ENCODE measurements at places on chromosomes 2 and 18.

DNA sequence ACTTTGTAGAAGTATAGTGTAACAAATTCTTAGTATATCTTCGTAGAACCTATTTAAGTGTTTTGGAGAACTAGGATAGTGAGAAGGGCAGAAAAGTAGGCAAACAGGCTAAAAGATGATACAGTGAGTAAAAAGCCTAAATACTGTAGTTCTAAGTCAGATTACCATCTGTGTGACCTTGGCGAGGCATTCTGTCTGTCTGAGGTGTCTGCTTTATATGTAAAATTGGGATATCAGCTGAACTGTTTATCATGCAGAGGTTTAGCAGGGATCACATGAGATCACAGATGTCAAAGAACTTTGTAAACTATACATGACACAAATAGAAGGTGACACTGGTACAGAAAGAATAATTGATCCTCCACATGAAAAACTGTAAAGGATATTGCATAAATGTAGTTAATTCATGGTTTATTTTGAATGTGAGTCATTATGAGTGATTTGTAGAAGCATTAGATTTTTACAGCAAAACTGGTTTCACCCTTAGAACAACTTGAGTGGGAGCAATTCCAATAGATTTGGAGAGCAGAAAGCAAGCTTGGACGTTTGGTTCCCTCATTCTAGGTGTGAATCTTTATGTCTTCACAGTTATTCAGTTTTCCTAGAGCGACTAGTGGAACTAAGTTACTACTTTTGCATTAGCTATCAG is 41.9 kb downstream of the TAF1B start:
- DNase-seq: no peak

- DNase-seq: no peak
These were observed 4.1 kb downstream of the BCL11A start for GRCh38 chr2:60549238-60549927.

GRCh38 chr2:11411768-11412448 is 54.1 kb downstream of the E2F6 start:
- DNase-seq: no peak

- DNase-seq: no peak
These were observed 113.5 kb upstream of the FZD5 start for GRCh38 chr2:207883002-207883780.

DNA sequence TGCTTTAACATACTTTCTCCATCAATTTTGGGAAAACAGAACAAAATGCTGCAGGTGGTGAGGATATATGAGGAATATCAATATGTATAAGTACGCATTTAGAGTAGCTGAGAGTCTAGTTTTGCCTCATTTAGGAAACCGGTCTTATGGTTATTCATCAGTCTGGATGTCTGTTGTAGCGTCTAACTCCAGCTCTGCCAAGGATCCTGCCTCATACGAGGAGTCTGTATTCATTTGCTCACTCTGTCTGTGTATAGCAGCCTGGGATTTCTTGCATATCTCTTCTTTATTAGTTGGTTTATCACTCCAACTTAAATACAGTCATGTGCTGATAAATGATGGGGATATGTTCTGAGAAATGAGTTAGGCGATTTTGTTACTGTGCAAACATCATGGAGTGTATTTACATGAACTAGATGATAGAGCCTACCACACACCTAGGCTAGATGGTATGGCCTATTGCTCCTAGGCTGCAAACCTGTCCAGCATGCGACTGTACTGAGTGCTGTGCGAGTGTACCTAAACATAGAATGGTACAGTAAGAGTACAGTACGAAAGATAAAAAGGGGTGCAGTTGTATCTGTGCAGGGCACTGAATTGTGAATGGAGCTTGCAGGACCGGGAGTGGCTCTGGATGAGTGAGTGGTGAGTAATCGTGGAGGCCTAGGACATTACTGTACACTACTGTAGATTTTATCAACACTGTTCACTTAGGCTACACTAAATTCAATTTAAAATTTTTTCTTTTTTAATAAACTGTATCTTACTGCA is 148.1 kb downstream of the ZNF407 start:
- no peak for DNase-seq

GRCh38 chr2:69298261-69298660 is 88.8 kb downstream of the GFPT1 start:
- no peak for DNase-seq

GRCh38 chr2:121888189-121888557 is 132.7 kb downstream of the TSN start:
- no peak for DNase-seq

DNA sequence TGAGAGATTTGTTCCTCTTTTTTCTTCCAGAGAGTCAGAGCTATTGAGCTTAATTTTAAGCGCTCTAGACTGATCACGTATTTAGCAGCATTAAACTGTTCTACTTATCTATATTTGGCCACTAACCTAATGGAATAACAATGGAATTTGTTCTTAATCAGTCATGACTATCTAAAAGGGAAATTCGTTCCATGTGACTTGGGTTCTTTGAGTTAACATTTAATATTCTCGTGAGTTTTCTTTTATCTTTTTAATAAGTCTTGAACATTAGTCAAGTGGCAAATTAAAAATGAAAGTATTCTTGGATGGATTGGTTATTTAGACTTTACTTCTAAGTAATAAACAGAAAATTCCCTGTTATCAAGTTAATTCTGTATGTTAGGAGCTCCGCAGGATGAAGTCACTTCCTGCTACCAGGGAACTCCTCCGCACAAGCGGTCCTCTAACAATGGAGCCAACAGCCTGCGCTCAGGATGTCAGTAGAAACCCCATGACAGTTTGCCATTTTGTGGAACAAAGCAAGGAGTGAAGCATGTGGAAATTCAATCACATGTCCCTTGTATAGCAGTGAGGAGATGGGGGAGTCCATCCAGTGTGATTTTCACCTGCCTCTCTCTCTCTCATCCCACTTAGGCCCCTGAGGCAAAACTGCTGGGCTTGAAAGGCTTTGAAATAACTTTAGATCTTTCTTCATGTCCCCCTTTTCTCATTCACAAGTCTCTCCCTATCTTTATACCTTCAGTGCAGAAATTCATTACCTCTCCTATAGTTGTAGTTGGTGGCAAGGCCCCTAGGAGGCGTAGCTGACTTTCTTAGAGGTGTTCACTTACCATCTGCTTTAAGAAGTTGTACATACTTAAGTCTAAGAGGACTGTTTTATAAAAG is 138.1 kb downstream of the WDR7 start:
- DNase-seq: no peak

GRCh38 chr18:25167612-25168410 is 184.2 kb downstream of the ZNF521 start:
- no peak for DNase-seq

- DNase-seq: no peak
These were observed 243.8 kb downstream of the CELF4 start for GRCh38 chr18:37321582-37322491.

- DNase-seq: no peak
These were observed 43.3 kb downstream of the TGFA start for GRCh38 chr2:70510313-70510712.

GRCh38 chr18:36477776-36478175 is 180.3 kb downstream of the FHOD3 start:
- no peak for DNase-seq

GRCh38 chr2:80154231-80154915 is 150.2 kb downstream of the LRRTM1 start:
- DNase-seq: no peak

DNA sequence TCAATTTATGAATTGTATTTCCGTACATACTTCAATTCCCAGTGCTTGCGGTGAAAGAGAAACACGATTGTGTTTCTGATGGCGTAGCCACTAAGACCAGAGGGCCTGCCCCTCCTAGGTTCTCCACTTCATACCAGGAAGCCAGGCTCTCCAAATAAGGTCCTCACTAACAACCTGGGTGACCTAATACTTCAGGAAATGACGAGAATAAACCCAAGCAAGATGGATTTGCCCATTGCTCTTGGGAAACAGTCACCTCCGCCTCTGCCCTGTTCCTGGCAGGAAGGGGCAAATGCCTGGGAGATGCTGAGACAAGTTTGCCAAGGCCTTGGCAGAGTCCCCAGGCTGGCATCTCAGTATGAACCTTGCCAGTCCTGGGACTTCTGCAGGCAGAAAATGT is 41.8 kb downstream of the TTC32 start:
- DNase-seq: no peak

- no peak for DNase-seq
These were observed 9.5 kb upstream of the NAT8 start for GRCh38 chr2:73651591-73652230.

- DNase-seq: no peak
These were observed 267.3 kb upstream of the SPOPL start for GRCh38 chr2:138234265-138234664.

DNA sequence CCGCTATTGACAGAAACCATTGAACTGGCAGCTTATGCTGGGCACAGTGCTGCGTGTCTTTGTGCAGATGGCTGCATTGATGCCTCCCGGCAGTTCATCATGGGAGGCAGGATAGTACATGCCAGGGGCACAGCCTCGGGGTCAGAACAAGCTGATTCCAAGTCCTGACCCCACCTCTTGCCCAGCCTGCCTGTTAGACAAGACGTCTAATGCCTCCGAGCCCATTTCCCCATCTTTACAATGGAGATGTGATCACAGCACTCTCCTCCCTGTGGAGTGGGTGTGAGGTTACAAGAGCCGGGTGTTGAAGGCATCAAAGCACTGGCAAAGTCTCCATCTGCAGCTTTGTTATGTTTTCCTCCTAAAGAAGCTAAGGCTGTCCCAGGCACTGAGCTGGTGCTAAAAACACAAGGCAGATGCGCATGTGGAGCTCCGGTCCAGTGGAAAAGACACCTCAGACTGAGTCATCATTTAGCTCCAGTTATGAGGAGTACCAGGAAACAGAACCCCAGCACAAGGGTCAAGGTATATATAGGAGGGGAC is 125.7 kb upstream of the EPAS1 start:
- no peak for DNase-seq

DNA sequence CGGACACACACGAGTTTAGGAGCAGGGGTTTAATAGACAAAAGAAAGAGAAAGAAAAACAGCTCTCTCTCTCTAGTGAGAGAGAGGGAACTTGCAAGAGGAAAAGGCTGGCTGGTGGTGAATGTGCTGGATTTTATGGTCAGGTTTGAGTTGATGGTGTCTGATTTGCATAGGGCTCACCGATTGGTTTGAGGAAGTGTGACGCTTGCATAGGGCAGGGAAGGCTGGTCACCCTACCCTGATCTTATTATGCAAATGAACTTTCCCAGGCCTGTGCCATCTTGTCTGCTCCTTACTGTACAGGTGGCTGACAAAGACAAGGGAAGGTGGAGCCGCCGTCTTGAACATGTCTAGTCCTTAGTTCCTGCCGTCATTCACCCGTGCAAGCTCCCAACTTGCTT is 408.9 kb downstream of the RIT2 start:
- peak; percentile 47 for DNase-seq

- DNase-seq: peak; percentile 63
These were observed 15.7 kb upstream of the TTC39C start for GRCh38 chr18:23998820-23999219.

DNA sequence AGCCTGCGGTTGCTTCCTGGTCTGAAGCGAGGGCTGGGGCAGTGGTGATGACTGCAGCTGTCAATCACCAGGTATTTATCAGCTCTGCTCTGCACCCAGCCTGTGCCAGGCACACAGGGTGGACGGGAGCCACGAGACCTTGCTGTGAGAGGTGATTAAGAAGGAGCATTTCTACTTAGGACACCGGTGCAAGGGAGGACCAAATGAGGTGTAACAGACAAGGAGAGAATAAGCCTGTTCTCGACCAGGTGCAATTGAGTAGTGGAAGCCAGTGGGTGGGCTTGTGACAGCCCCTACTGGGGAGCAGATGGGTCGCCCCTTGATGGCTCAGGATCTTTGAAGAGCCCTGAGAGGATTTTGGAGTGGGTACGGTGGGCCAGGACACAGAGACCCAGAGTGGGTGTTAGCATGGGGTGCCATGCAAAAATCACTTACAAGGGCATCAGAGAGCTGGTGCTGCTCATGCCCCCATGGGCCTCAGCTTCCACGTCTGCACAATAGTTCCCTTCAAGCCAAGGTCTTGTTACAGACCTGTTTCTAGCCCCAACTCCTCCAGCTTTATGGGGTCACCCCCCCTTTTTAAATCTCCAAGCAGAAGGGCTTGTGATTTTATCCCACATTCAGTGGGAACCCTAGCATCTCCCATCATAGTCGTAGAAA is 24.6 kb downstream of the GPR55 start:
- DNase-seq: no peak

DNA sequence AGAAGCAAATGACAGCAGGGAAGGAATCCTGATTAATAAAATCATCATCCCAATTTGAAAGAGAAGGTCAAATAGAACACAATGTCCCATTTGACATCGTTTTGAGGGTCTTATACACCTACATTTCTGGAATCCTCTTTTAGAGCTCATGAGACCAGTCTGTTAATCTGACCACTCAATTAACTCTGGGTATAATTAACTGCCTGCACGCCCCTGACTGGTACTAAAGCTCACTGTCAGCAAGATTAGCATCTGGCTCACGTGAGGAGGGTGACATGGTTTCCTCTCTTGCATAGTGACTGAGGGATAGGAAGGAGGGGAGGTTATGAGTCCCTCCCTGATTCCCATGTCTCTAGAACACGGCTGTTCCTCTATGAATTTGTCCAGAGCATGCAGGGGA is 124.3 kb downstream of the ICOS start:
- DNase-seq: no peak

GRCh38 chr18:63617915-63618234 is 26.2 kb downstream of the SERPINB4 start:
- DNase-seq: no peak

GRCh38 chr2:209613649-209614305 is 157.9 kb upstream of the UNC80 start:
- no peak for DNase-seq
